ENCODE measurements at places on chromosomes 1 and 21.
A peak's percentile ranks its signal among the peaks of the same experiment; 100 is the strongest.

DNA sequence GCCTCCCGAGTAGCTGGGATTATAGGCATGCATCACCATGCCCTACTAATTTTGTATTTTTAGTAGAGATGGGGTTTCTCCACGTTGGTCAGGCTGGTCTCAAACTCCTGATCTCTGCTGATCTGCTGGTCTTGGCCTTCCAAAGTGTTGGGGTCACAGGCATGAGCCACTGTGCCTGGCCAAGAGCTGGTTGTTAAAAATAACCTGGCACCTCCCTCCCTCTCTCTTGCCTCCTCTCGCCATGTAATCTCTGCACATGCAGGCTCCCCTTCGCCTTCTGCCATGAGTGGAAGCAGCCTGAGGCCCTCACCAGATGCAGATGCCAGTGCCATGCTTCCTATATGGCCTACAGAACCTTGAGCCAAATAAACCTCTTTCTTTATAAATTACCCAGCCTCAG, 74.7 kb upstream of the TLR5 start:
- DNase-seq, result no peak

DNA sequence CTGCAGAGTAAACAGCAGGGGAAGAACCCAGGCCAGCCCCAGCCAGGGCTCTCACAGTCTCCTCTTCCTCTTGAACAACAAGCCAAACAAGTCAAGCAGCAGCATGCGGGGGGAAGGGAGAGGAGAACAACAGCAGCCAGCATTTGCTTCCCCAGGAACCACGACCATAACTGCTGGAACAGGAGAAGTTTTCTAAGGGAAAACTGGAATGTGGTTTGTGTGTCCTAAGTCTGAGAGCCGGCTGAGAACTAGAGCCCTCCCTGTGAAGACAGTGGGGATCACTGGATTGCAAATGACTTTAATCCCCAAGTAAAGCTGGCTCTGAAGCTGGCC, 48.2 kb downstream of the COQ8A start:
- no peak for DNase-seq

- no peak for DNase-seq
These were observed 80.4 kb upstream of the EFHD2 start for GRCh38 chr1:15329104-15329820.

DNA sequence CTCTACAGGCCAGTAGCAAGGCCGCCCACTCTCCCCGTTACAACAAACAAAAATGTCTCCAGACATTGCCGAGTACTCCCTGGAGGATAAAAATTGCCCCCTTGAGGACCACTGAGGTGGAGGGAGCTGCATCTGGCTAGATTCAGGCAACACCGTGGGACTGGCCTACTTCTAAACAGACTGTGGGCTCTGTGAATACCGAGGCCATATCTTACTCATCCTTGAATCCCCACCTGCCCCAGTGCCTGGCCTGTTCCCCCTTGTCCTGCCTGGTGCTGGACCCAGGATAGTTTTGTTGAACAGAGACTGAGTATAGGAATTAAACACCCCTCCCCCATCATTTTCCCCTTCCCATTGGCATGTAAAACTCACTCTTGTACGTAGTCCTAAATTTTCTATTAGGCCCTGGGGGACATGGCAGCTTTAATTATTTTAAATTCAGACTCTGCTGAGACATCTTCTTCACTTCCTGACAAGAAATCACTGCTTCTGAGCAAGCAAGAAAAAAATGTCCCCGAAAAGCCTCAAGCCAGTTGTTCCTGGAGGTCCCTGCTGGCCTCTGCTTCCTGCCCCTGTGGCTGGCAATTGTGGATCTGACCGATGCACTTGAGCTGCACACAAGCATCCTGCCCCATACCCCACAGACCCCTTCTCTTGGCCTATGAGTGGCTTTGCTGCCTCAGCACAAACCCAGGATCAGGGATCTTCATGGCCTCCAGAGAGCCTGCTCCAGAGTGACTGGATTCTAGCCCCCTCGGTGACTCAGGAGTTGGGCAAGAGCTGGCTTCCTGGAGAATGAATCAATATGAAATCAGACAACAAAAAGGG, 111.0 kb downstream of the ACTL8 start:
- peak; percentile 54 for DNase-seq

GRCh38 chr1:192811006-192811405, 2.2 kb downstream of the RGS2 start:
- no peak for DNase-seq

GRCh38 chr1:9472386-9473031, 66.8 kb upstream of the SLC25A33 start:
- no peak for DNase-seq

GRCh38 chr1:30679201-30679975, 44.0 kb downstream of the MATN1 start:
- DNase-seq, result no peak

DNA sequence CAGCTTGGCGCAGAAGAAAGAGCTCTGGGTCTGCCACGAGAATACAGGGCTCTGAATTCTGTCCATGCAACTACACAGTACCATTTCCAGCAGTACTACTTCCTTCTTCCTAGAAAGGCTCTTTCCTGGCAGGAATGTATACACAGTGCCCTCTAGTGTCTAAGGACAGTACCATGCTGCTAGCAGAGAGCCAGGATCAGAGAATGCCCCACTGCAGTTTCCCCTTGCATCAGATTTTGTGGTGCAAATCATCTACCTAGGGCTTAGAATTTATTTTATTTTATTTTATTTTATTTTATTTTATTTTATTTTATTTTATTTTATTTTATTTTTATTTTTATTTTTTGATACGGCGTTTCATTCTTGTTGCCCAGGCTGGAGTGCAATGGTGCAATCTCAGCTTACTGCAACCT, 50.8 kb downstream of the PAX7 start:
- DNase-seq, result peak; percentile 23

- DNase-seq, result peak; percentile 15
These were observed 266.9 kb downstream of the ASTN1 start for GRCh38 chr1:176897350-176898236.

GRCh38 chr1:183578856-183579255, 11.4 kb downstream of the NCF2 start:
- DNase-seq, result no peak
